ENCODE measurements at places on chromosomes 7 and 10.
A peak's percentile ranks its signal among the peaks of the same experiment; 100 is the strongest.

DNA sequence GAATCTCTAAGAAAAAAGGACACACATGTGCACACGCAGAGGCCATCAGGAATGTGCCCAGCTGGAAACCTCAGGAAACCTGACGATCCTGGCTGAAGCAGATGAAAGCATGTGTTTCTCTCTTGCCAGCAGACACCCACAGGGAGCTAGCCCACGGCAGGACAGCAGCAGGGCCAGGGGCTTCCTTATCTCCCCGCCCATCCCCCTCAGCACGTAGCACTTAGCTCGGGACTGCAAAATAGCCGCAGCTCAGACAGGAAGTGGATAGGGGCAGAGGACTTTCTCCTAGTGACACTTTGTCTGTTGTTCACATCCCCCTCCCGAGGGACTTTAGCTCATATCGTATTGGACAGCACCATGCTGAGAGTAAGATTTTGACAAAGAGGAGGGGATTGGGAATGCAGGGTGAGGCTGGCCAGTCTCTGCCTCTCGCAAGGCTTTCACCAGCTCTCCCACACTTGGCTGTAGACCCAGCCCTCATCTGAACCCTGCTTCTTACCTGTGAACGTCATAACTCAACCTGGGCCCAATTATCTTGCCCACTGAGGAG lies 63.8 kb downstream of the MKI67 start:
- DNase-seq: no peak

GRCh38 chr10:71473671-71474599 lies 77.2 kb downstream of the CDH23 start:
- DNase-seq: no peak

- DNase-seq: no peak
Observed at GRCh38 chr7:20282959-20283358, 47.7 kb upstream of the ITGB8 start.

DNA sequence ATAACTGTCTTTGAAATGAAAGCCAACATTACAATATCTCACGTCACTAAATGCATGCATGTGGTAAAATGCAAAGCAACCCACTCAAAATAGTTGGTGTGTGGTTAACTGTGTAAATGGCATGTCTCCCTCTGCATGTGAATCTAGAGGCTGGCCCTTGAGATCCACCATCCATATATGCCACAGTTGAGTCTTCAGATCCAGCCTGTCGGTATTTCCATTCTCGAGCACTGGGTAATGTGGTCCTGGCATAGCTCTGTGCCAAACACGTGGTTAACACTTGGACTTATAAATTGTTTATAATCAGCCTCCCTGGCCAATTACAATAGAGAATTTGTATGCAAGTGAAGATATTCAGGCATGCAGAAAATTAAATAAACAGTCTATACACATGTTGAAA lies 90.3 kb downstream of the LYZL1 start:
- no peak for DNase-seq

DNA sequence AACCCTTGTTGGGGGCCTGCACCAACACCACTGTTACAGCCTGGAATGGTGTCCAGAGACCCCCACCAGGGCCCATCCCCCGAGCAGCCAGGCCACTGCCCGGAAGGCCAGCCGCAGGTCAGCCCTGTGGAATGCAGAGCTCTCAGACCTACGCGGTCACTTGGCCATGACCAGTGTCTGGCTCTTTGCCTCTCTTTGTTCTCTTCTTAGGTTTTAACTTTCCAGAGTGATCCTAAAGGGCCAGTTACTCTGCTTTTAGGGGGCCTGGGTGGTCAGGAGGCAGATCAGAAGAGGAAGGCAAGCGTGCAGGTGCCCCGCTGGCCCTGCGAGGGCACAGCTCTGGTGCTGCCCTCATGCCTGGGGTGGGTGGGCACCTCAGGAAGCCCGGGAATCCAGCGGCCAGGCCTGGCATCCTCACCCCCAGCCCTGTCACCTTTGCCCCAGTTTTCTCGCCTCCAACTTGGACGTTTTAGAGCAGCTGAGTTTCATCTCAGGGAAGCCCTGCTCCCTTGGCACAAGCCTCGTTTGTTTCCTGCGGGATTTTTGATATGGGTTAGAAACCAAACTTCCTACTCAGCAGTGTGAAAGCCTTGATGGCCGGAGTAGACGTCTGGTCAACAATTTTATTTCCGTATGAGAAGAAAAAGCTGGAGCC lies 62.5 kb upstream of the CHST15 start:
- no peak for DNase-seq

DNA sequence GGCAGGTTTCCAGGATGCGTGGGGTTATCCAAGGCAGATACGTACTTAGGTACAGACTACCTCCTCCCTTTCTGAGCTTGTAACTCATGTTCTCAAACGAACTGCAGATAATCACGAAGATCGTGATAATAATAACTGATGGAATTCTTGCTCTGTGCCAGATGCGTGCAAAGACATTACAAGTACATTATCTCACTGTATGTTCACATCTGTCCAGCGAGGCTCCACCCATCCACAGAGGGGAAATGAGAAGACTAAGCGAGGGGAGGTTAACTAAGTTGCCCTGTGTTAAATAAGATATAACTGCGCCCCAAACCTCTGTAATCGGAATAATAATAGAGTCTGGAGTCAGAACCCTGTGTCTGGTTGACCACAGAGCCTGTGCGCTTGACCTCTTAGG lies 1.9 kb downstream of the GALNT17 start:
- DNase-seq: no peak

- DNase-seq: no peak
Observed at GRCh38 chr7:142506601-142507000, 242.7 kb upstream of the PRSS1 start.

GRCh38 chr7:22208799-22209198 lies 148.2 kb downstream of the RAPGEF5 start:
- DNase-seq: no peak

GRCh38 chr7:132553031-132553430 lies 23.2 kb downstream of the PLXNA4 start:
- no peak for DNase-seq

DNA sequence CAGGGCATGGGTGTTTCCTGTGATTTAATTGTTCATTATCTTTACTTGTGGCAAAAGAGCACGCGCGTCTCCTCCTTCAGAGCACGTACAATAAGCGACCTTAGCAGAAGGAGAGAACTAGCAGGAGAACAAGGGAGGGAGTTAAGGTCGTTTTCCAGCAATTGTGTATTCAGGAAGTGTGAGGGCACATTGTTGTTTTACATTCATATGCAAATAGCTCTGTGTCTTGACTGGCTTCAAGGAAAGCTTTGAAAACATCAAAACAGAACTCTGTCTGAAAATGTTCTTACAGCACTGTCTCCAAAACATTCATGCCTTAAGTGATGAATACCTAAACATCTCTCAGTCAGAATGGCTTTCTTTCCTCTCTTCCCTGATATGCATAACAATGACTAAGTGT lies 499.1 kb downstream of the ACTR3B start:
- no peak for DNase-seq

- peak; percentile 76 for DNase-seq
Observed at GRCh38 chr10:26486990-26487850, 49.1 kb downstream of the APBB1IP start.

DNA sequence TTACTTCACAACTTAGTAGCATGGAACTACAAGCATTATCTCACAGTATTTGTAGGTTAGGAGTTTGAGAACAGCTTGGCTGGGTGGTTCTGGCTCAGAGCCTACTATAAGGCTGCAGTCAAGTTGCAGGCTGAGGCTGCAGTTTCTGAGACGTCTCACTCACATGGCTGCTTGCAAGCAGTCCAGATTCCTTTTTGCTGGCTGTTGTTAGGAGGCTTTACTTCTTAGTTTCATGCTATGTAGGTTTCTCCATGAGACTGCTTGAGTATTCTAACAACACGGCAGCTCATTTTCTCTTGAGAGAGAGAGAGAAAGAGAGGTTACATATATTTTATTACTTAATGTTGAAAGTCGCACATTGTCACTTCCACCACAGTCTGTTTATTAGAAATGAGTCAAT lies 1073.9 kb downstream of the NXPH1 start:
- DNase-seq: no peak

GRCh38 chr10:2876032-2876431 lies 191.3 kb upstream of the PFKP start:
- no peak for DNase-seq

- peak; percentile 27 for DNase-seq
Observed at GRCh38 chr10:111207500-111207899, 130.7 kb downstream of the ADRA2A start.

DNA sequence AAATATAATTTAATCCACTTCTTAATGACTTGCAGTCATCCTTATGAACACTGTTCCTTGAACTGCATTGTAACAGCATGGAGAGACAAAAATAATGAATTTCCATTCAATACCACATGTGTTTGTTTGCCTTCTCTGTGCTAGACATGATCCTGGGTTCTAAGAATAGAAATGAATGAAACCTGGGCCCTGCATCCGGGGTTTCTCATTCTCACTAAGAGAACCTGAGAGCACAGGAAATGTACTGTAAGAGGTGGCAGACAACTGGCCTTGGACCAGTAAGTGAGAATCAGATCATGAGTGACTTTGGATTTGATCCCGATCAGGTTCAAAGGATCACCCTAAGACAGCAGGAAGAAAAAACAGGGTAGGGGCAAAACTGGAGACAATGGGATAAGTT lies 37.2 kb upstream of the CUL1 start:
- no peak for DNase-seq

GRCh38 chr7:81846398-81846797 lies 76.6 kb upstream of the HGF start:
- DNase-seq: no peak

GRCh38 chr7:74479066-74479781 lies 25.5 kb downstream of the GTF2IRD1 start:
- DNase-seq: no peak

DNA sequence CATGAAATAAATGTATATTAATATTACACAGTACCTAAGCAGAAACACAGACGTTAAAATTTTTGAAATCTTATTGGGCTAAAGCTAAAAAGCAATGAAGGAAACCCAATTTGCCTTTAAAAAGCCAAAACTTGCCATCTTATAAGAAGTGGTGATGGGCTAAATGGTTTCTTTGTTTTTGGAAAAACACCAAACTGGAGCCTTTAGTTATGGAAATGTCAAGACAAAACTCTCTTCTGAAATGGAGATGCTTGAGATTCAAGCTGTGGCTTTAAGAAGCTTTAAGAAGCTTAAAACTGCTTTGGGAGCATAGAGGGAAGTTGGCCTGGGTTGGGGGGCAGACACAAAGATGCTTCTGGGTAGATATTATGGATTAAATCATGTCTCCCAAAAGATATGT lies 277.0 kb downstream of the GFRA1 start:
- no peak for DNase-seq

DNA sequence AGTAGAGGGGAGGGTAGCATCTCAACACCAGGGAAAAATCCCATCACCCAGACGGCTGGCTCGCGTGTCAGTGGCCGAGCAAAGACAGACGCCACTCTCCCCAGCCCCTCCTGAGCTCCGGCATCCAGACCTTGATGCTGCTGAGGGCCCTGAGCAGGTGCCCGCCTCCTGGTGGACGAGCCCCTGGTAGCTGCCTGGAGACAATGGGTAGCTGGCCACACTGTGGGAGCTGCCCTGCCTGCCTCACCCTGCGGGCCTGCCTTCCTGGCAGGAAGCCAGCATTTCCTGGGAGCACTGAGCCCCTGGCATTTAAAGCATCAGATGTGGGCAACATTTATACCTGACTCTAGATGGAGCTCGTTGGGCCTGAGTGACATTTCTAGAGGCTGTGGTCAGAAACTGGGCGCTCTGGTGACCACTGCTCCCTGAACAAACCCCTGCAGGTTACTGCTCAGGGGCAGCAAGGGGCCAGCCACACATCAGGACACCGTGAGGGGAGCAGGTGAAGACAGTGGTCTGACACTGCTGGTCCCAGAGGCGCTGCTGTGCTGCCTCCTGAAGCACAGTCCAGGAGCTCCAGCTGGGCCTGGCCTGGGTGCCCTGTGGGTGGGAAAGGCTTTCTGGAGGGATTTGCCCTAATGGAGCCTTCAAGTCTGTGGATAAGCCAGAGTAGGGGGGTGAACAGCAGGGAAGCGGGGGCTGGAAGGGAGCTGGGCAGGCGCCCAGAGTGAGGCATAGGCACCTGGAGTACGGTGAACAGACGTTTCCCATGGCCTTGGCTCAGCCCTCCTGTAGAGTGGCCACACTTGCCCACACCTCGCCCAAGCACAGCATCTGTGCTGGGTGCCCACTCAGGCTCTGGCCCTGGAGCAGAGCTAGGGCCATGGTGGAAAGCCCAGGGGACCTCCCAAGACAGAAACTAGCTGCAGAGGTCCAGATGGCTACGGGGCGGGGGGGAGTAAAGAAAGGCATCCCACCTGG lies 138.7 kb downstream of the MAPK8 start:
- DNase-seq: no peak

GRCh38 chr10:114821915-114822443 lies 399 bp downstream of the FHIP2A start:
- no peak for DNase-seq

DNA sequence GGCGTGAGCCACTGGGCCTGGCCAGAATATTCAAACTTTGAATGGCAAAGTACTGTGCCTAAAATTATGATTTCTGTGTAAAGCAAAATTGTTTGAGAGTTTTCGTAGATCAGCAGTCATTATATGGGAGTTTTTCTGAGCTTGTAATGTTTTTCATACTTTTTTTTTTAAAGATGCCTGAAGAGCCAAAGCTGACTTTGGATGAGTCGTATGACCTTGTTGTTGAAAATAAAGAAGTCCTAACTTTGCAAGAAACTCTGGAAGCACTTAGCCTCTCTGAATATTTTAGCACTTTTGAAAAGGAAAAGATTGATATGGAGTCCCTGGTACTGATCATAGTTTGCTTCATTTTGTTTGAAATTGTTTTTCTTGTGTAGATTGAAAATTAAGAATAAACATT lies 26.7 kb downstream of the SEC23IP start:
- no peak for DNase-seq

DNA sequence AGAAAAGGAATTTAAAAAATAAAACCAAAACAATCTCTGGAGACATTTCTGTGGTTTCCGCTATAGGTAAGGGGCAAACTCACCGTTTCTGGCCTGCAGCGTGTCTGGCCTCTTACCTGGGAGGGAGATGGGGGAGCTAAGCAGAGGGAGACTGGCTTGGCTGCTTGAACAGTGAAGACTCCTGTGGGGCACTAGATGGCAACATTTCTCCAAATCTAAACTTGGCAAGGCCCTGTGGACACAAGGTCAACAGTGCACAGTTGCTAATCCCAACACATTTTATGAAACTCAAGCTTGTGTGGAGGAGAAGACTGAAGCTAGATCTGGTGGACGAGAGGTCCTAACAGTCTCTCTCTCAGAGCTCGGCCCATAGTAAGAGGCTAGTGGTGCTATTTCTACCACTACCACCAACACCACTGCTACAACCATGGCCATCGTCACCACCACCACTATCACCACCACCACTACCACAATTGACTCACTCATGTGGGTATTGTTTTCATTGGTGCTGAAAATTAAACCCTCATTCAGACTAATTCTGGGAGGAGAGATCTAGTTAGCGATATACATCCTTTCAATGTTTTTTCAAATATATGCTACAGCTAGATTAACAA lies 28.4 kb upstream of the CDHR3 start:
- DNase-seq: peak; percentile 15

All from CD4-positive, alpha-beta T cell treated with Interleukin-17A for 4 hours (primary cell).